Astrocyte (in vitro differentiated cells and primary cell): ENCODE measurements at places on chromosomes 5 and 9. TPM values are rescaled to one million over a fixed set of nuclear protein-coding genes. Genes with fewer than 3 reads are reported as not detected.

NANS gene
- total RNA-seq = 44.4 and 44.5 TPM in 2 replicates

LCN1 gene
- total RNA-seq = not detected in 2 replicates

HCN1 gene
- 0.11 and 0.17 TPM in 2 replicates for total RNA-seq

DMRT3 gene
- not detected in 2 replicates for total RNA-seq

PPP3R2 gene
- not detected in 2 replicates for total RNA-seq

GRCh38 chr5:129099184-129099569, 4.6 kb downstream of the ISOC1 start:
- no peak for DNase-seq

DNA sequence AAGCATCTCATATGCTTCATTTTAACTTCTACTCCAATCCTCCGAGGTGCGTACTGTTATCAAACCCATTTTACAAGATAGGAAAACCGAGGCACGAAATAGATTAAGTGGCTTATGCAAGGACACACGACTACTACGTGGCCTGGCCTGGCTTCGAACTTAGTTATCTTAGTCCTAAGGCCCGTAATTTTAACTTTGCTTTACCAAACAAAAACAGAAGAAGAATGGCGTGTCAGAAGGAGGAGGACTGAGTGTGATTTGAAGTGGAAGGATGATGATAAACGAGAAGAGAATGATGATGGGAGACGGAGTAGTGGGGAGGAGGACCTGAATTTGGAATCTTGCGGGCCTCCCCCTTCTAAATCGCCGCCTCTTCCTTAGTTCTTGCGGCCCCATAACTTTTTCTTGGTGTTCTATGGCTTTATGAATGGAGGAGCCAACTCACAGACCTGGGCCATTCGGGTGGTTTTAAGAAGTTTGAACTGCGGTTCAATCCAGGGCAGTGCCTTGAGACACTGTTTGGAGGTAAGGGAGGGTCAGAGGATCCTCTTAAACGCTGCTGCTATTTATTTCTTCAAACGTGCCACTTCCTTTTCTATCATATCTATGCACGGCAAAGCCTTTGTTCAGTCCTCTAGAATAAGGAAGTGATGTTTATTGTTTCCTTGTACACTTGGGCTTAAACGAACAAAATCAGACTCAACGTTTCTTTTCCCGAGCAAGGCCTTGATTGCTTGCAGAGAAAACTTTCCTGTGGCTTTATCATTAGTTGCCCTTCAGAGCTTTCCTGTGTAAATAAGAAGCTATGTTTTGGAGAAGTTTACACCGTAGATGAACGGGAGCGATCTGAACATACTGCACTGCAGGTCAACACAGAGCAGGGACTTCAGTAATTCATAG, 795 bp downstream of the CNOT8 start:
- no peak for DNase-seq

- no peak for DNase-seq
Observed at GRCh38 chr9:68653141-68653595, 51.9 kb upstream of the PIP5K1B start.

GRCh38 chr5:27473307-27474046, 435.1 kb upstream of the CDH9 start:
- no peak for DNase-seq

DNA sequence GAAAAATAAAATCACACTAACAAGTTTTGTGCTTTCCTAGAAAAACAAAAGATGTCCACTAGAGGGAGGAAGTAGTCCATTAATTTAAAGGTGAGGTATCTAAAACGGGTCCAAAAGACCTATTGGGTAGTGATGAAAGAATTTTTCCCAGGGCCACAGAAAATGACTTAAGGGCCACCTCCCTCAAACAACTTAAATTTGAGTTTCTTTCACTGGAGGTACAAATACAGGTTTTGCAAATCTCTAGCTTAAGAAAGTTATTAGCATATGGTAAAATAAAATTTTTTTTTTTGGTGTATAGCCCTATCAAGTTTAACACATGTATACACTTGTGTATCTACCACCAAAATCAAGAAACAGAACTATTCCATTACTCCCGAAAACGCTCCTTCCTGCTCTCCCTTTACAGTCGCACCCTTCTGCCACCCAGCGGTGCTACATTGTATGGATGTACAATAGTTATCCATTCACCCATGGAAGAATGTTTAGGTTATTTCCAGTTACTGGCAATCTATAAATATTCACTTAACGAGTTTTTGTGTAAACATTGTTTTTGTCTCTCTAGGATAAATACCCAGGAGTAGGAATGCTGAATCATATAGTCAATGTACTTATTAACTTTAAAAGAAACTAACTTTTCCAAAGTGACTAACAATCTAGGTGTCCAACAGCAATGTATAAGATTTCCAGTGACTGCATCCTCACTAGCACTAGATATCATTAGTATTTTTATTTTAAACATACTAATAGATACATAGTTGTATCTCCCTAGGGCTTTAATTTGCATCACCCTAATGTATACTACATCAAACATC, 21.9 kb downstream of the DEPDC1B start:
- peak; percentile 29 for DNase-seq

- DNase-seq = no peak
Observed at GRCh38 chr5:72379936-72380335, 59.8 kb downstream of the PTCD2 start.

DNA sequence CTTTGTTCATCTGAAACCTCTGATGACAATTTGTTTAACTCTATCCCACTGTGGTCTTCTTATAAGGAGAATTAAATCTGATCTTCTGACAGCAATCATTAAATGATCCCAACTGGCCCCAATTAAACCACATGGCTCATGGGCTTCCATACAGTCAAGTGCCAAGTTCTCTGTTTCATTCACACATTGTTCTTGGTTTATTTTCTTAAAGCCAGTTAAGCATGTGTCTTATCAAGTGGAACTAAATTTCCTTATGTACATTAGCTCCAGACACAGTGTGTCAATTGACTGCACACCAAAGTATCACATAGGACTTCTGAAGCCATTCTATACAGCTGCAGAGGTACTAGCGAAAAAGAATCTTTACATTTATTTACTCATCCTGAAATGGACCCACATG, 51.2 kb downstream of the MEF2C start:
- DNase-seq = no peak

DNA sequence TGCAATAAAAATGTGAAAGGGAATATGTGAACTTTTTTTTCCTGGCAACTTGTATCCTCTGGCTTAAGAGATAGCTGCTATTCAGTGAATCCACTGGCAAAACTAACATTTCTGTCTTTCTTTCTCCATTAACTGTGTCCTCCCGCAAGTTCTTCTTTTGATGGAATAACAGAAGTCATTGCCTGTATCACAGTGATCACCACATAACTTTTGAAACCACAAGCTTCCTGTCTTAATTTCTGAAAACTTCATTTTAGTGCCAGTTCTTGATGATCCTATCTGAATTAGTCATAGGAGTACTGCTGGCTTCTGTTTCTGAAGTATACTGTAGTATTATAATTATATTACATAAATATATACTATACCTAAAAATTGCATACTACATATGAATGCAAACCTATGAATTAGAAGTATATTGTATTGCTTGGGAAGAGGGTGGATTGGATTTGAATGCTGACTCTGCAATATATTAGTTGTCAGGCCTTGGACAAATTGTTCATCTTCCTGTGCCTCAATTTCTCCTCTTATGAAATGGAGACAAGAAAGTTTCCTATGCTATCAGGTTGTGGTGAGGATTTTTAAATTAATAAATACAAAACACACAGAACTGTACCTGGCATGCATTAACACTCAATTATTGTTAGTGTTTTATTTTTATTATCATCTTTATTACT, 441.6 kb downstream of the CETN3 start:
- DNase-seq = peak; percentile 79

- peak; percentile 96 for DNase-seq
Observed at GRCh38 chr9:13845460-13845859, 468.5 kb downstream of the NFIB start.

GRCh38 chr5:115165790-115166189, 3.9 kb downstream of the TRIM36 start:
- DNase-seq = no peak

DNA sequence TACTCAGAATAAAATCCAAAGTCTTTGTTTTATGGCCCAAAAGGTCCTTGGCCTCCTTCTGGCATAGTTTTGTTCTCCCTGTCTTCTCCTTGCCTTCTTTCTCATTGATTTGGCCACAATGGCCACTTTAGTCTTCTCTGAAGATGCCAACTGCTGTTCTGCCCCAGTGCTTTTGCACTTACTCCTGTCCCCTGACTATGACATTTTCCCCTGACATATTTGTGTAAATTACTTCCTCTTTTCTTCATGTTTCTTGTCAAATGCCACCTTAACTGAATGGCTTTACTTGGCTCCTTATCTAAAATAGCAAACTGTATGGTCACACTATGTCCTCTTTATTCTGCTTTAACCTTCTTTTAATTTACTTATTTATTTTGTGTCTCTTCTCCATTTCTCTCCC, 484.7 kb upstream of the ARRDC3 start:
- no peak for DNase-seq

GRCh38 chr9:106575823-106576222, 287.1 kb upstream of the ZNF462 start:
- no peak for DNase-seq

- DNase-seq = peak; percentile 45
Observed at GRCh38 chr5:153672347-153673090, 182.0 kb downstream of the GRIA1 start.

- peak; percentile 7 for DNase-seq
Observed at GRCh38 chr9:131889437-131890251, 149.8 kb upstream of the RAPGEF1 start.

GRCh38 chr5:101174981-101175380, 271.9 kb upstream of the ST8SIA4 start:
- no peak for DNase-seq

GRCh38 chr9:132982458-132982857, 4.0 kb downstream of the GFI1B start:
- no peak for DNase-seq

DNA sequence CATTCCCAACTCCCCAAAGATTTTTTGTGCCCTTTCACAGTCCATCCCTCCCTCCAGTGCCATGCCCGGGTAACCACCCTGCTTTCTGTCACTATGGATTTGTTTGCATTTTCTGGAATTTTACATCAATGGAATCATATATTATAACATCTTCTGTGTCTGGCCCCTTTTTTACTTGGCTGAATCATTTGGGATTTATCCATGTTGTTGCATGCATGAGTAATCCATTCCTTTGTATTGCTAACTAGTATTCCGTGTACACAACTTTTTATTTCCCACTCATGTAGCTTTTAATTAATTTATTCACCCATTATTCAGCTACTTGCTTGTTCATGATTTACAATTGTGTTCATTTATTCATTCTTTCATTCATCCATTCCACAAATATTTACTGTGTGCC, 94.1 kb downstream of the FGF18 start:
- DNase-seq = no peak
